Activated CD8-positive, alpha-beta memory T cell treated with anti-CD3 and anti-CD28 coated beads, Interleukin-2, amount 10 ng/mL, durations not matched to agents 7 days and 5 days (primary cell): ENCODE measurements at places on chromosomes 5 and 9.

DNA sequence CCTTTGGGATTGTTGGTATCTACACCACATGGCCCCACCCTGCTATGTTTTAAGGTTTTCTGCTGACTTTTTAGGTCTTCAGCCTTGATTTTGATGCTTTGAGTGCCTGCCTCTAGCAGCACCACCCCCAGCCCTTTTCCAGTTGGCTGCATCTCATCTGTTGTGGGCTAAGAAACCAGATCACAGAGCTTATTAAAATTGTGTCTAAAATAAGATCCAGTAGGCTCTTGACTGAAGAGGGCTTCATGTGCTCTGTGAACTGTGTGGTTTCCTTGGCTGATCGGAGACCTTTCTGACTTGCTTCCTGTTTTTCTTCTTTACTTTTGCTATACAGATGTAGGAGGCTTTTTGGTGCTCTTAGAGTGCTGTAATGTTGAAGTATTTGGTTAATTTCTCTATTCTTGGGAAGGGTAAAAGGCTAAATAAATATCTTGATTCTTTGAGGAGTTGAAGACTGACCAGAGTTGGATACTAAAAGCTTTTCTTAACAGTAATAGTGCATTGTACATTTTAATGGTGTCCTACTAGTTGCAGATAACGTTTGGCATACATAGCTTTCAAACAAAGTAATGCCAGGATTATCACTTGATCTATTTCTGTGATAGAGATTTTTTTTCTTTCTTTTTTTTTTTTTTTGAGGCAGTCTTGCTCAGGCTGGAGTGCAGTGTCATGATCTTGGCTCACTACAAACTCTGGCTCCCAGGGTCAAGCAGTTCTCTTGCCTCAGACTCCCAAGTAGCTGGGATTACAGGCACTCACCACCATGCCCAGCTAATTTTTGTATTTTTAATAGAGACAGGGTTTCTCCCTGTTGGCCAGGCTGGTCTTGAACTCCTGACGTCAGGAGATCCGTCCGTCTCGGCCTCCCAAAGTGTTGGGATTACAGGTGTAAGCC is 4.5 kb downstream of the UBE2D2 start:
- peaks cover 40% of the 10 kb centered on the region for H3K36me3 ChIP-seq
- peak overlapping the region; percentile 94 for H3K27ac ChIP-seq
- peak overlapping the region; percentile 65 for H3K4me3 ChIP-seq
- DNase-seq, result peak; percentile 70

DNA sequence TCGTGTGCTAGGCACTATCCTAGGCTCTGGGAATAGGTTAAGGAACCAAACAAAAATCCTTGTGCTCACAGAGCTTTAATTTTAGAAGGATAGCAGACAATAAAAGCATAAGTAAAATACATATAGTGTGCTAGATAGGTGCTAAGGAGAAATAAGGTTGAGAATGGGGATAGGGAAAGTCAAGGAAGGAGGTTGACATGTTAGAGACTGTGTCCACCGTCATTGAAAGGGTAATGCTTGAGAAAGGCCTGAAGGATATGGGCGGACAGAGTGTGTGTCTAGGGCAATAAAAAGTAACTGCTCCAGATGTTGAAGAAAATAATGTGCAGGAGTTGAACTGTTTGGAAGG is 482 bp upstream of the TDRD7 start:
- H3K4me1 ChIP-seq, result peaks cover 18% of the 10 kb centered on the region
- peaks cover 47% of the 10 kb centered on the region for H3K27me3 ChIP-seq
- peak overlapping the region; percentile 64 for H3K27ac ChIP-seq
- H3K36me3 ChIP-seq, result peaks cover 3% of the 10 kb centered on the region
- peak overlapping the region; percentile 76 for H3K4me3 ChIP-seq
- DNase-seq, result no peak

GRCh38 chr5:138470322-138471051 is 5.2 kb downstream of the EGR1 start:
- H3K27me3 ChIP-seq, result peaks cover 29% of the 10 kb centered on the region
- peaks cover 9% of the 10 kb centered on the region for H3K4me1 ChIP-seq
- H3K4me3 ChIP-seq, result no peak overlapping the region
- no peak for DNase-seq

GRCh38 chr9:8961186-8961851 is 1161.7 kb upstream of the DMAC1 start:
- no peak overlapping the region for H3K27ac ChIP-seq
- no peaks in the 10 kb centered on the region for H3K4me1 ChIP-seq
- H3K36me3 ChIP-seq, result no peaks in the 10 kb centered on the region
- H3K4me3 ChIP-seq, result no peak overlapping the region

GRCh38 chr5:79612667-79613198 is 492 bp downstream of the TENT2 start:
- DNase-seq, result no peak
- H3K4me1 ChIP-seq, result peaks cover 28% of the 10 kb centered on the region
- H3K27me3 ChIP-seq, result peaks cover 3% of the 10 kb centered on the region
- H3K4me3 ChIP-seq, result peak overlapping the region; percentile 100
- H3K36me3 ChIP-seq, result peaks cover 41% of the 10 kb centered on the region

DNA sequence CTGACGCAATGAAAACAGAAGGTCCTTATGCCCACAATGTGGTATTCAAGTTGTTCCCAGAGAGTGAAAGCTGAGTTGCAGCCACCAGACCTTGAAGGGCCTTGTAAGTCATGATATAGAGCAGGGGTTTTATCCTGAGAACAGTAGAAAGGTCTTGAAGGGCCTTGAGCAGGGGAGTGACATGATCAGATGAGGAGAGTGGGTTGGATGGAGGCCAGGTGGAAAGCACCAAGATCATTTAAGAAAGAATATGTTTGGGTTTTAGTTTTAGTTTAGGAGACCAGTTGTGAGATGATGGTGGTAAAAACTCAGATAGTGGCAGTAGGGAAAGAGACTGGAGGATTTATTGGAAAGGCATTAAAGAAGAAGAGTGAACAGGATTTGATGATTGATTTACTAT is 5.9 kb downstream of the ITGA2 start:
- no peak overlapping the region for H3K4me3 ChIP-seq
- H3K36me3 ChIP-seq, result peaks cover 46% of the 10 kb centered on the region
- peaks cover 2% of the 10 kb centered on the region for H3K27me3 ChIP-seq
- H3K27ac ChIP-seq, result no peak overlapping the region
- DNase-seq, result no peak
- peaks cover 57% of the 10 kb centered on the region for H3K4me1 ChIP-seq

GRCh38 chr9:31146485-31147166 is 1237.8 kb upstream of the ACO1 start:
- H3K27me3 ChIP-seq, result no peaks in the 10 kb centered on the region
- H3K27ac ChIP-seq, result no peak overlapping the region
- H3K36me3 ChIP-seq, result no peaks in the 10 kb centered on the region
- DNase-seq, result no peak

DNA sequence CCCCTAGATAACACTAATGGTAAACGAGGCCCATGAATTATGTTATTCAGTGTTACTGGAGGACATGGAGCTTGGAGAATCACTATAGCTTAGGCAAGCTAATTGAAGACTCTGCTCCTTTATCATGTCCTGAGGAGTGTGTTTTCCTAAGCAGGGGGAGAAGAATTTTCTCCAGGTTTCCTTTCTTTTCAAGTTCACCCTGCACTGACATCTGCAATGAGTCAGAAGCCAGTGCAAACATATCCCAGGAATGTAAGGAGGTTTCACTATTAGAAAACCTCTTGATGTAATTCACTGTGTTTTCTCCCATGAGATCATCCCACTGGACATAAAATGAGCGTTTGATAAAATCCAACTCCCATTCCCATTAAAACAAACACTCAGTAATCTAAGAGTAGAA is 75.6 kb downstream of the DMRT2 start:
- no peaks in the 10 kb centered on the region for H3K36me3 ChIP-seq
- no peaks in the 10 kb centered on the region for H3K4me1 ChIP-seq
- H3K27me3 ChIP-seq, result no peaks in the 10 kb centered on the region
- no peak for DNase-seq

- no peak overlapping the region for H3K27ac ChIP-seq
- H3K27me3 ChIP-seq, result no peaks in the 10 kb centered on the region
- H3K36me3 ChIP-seq, result no peaks in the 10 kb centered on the region
- H3K4me1 ChIP-seq, result no peaks in the 10 kb centered on the region
- H3K4me3 ChIP-seq, result no peak overlapping the region
These were observed 586.7 kb upstream of the TUSC1 start for GRCh38 chr9:26264709-26265601.

- no peak for DNase-seq
- H3K27me3 ChIP-seq, result no peaks in the 10 kb centered on the region
- no peak overlapping the region for H3K4me3 ChIP-seq
- no peak overlapping the region for H3K27ac ChIP-seq
- no peaks in the 10 kb centered on the region for H3K4me1 ChIP-seq
- no peaks in the 10 kb centered on the region for H3K36me3 ChIP-seq
These were observed 358.9 kb downstream of the DEPDC1B start for GRCh38 chr5:60340965-60341471.

DNA sequence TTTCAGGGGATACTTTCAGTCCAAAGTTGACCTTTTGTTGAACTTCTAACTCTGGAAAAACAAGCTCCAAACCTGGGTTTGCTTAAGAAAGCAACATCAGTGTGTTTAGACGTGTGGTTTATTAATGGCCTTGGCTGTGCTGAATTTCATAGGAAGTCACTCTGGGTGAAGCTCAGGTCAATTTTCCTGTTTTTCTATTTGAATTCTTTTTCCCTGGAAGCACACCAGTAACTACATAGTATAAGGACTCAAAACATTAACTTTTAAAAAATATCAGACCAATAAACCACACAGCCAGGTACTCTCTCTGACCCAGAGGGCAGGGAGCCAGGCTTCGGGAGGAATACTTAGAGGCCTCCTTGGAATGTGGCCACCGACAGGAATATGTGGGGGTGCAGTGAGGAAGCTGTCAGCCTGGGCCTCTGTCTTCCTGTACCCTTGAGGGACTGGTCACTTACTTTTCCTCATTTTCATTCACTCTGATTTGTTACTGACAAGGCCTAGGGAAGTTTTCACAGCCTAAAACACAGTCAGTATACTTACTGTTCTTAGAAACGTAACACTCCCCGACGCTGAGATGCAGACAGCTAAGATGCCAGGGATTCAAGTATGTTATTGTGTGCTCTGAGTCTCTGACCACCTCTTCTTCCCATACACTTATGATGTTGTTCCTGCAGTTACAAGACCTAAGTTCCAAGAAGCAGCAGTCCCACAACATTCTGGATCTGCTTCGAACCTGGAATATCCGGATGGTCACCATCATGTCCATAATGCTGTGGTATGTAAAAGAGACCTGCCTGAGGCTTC is 18.9 kb downstream of the SLC22A5 start:
- no peaks in the 10 kb centered on the region for H3K27me3 ChIP-seq
- no peak overlapping the region for H3K4me3 ChIP-seq
- no peak overlapping the region for H3K27ac ChIP-seq
- H3K36me3 ChIP-seq, result no peaks in the 10 kb centered on the region

- peak overlapping the region; percentile 91 for H3K4me3 ChIP-seq
- peaks cover 23% of the 10 kb centered on the region for H3K36me3 ChIP-seq
- H3K27ac ChIP-seq, result peak overlapping the region; percentile 65
- H3K27me3 ChIP-seq, result peaks cover 52% of the 10 kb centered on the region
These were observed 898 bp downstream of the STC2 start for GRCh38 chr5:173327084-173327947.
